NCI-H226 (cell line): ENCODE measurements at places on chromosomes 1 and 21.

GRCh38 chr1:200182701-200183100 lies 155.2 kb downstream of the NR5A2 start:
- no peak for DNase-seq

DNA sequence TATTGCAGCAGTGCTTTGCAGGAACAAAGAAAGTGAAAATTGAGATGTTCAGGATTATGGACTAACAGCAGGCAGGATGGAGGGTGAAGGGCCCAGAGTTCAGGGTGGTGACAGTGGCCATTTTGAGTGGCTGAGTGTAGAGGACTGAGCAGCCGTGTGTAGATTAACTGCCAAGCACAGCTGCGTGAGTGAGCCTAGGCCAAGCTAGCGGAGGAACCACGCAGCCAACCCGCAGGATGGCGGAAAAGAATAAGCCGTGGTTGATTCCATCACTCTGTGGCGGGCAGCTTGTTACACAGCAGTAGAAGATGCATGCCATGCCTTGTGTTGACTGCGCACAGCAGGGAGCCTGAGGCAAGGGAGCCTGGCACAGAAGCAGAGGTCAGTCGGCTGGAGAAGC lies 102.5 kb upstream of the KIF26B start:
- DNase-seq: no peak

GRCh38 chr1:233111731-233112130 lies 161.3 kb downstream of the NTPCR start:
- no peak for DNase-seq

- peak; percentile 37 for DNase-seq
Measured at GRCh38 chr1:113538225-113538624, 147.9 kb downstream of the MAGI3 start.

- DNase-seq: no peak
Measured at GRCh38 chr1:75394386-75395139, 216.4 kb downstream of the SLC44A5 start.

DNA sequence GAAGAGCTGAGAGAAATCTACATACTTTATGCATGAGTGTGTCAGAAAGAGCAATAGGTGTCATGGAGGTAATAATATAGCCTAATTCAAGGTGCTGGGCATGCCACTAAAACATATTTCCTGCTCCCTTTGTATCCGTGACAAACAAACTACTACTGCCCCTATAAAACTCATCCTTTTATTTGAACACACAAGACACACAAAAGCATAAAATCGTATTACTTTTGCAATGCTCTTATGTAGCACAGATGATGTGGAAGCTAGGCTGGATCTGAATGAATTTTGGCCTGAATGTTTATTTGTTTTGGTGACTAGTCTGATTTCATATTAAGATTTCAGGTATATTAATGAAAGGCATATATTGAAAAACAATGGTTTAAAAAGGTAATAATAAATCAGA lies 239.3 kb upstream of the NEGR1 start:
- DNase-seq: peak; percentile 7
